Amygdala (tissue), 56 donors: ENCODE measurements at places on chromosomes 3 and 15.

DNA sequence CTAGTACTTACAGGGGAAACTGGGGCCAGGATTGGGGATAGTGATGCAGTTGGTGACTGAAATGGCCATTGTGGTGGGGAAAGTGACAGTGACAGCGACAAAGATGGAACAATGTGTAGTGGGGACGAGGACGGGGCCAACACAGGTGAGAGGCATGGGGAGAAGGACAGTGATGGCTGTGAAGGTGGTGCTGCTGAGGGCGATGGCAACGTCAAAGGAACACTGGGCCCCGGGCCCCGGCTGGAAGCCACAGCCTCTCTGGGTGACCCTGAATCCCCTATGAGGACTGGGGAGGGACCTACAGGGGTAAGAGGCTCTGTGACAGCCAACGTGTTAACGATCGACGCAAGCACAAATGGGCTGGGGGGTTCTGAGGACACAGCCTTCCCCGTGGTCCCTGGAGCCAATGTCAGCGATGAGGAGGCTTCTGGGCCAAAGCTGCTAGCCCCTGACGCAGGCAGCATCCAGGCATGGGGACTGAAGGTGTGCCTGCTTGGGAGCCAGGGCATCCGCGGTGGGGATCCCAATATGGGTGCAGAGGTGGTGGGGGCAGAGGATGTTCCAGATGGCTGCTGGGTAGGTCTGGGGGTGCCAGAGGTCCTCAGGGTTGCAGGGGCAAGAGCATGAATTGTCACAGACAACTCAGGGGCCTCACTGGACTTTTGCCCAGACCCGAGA, 25.2 kb upstream of the GOLGA6C start:
- DNase-seq, result no peak

DNA sequence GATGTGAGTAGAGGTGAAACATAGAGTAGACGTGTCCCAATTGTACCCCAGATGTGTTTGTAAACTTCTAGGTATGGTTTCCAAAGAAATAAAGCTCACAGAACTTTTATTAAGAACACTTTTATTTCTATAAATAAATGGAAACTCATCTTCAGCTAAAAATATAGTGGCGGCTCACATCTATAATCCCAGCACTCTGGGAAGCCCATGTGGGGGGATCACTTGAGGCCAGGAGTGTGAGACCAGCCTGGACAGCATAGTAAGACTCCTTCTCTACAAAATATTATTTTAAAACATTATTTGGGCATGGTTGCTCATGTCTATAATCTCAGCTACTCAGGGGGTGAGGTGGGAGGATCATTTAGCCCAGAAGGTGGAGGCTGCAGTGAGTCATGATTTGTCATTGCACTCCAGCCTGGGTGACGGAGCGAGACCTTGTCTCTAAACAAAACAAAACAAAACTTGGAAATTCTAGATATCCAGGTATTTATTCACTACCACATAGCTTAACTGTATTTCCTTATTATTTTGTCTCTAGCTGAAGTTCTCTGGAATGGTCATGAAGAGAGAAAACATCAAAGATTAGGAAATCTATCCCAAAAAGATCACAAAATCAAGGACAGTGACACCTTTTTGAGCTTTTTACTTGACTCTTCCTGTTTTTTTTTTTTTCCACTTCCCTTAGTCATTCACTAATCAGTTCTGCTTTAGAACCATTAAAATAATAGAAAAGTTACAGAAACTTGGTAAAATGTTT, 258.1 kb downstream of the TIGIT start:
- DNase-seq, result no peak

DNA sequence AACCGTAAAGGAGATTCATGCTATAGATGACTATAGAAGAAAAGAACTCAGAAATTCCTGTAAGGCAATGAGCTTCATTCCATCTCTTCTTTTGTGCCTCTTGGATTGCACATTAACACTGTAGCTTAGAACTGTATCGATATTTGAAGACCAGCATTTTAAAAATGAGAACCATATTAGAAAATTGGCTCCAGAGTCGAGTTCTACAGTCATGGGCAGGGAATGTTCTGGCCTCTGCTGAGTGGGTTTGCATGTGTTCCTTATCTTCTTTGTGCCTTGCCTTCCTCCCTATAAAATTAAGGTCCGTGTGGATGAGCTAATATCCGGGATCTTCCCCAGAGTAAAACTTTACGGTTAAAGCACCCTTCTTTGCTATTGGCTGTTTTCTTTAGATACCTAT, 77.4 kb upstream of the PLCL2 start:
- DNase-seq, result no peak

GRCh38 chr3:182450942-182451787, 342.1 kb upstream of the ATP11B start:
- DNase-seq, result no peak

- no peak for DNase-seq
Observed at GRCh38 chr3:35263477-35263876, 375.8 kb upstream of the ARPP21 start.

DNA sequence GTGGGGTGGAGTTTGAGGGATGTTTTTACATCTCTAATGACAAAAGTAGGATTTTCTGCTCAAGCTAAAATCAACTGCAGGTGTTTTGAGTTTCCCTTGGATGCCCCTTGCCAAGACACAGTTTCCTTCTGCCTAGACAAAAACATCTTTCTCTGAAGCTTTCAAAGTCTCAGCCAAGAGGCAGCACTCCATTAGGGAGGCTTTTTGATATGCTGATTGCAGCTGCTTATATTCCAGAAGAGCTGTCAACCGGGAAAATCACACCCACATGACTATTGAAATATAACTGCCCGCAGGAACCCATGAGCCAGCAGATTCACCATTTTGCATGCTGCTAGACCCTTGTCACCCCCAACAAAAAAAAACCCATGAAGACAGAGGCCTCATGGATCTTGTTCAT, 27.5 kb upstream of the ZNF148 start:
- DNase-seq, result no peak

GRCh38 chr15:43954181-43954621, 127.4 kb downstream of the WDR76 start:
- no peak for DNase-seq

GRCh38 chr15:25893596-25893995, 30.5 kb upstream of the ATP10A start:
- DNase-seq, result no peak

DNA sequence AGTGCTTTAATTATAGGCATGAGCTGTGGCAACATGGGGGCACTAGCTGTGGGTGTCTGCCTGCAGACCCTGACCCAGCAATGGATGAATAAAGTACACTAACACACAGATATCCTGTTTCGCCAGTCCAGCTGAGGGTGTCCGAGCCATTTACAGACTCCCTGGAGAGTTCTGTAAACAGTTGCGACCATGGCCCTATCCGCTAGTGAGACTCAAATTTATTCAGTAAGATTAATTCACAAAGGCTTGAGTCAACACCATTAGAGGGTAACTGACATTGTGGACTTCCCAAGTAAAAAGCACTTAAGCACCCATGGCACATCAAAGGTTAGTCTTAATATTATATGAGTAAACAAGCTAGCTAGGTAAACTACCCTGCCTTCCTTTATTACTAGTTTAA, 161.6 kb downstream of the TBL1XR1 start:
- no peak for DNase-seq

GRCh38 chr15:63094495-63094931, 27.1 kb upstream of the LACTB start:
- DNase-seq, result no peak

DNA sequence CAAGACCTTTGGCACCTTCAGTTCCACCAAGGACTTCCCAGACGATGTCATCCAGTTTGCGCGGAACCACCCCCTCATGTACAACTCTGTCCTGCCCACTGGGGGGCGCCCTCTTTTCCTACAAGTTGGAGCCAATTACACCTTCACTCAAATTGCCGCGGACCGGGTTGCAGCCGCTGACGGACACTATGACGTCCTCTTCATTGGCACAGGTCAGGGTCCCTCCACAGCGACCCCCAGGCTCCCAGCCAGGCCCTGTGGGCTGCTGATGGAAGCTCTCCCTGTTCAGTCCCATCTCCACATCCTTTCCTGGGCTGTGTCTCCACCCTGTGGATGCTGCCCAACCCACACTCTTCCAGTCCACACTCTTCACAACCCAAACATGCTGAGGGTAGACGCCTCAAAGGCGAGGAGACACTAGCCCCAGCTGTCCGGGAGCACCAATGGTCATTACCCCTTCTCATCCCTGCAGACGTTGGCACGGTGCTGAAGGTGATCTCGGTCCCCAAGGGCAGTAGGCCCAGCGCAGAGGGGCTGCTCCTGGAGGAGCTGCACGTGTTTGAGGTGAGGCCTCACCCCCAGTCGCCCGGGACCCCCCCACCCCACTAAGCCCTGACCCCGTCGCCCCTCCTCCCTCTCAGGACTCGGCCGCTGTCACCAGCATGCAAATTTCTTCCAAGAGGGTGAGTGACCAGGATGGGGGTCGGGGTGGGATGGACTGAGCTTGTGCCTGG, 4.3 kb upstream of the LSMEM2 start:
- DNase-seq, result no peak

GRCh38 chr3:194205675-194206133, 69.8 kb downstream of the HES1 start:
- no peak for DNase-seq

- no peak for DNase-seq
Observed at GRCh38 chr3:186985661-186986364, 55.5 kb downstream of the ST6GAL1 start.

DNA sequence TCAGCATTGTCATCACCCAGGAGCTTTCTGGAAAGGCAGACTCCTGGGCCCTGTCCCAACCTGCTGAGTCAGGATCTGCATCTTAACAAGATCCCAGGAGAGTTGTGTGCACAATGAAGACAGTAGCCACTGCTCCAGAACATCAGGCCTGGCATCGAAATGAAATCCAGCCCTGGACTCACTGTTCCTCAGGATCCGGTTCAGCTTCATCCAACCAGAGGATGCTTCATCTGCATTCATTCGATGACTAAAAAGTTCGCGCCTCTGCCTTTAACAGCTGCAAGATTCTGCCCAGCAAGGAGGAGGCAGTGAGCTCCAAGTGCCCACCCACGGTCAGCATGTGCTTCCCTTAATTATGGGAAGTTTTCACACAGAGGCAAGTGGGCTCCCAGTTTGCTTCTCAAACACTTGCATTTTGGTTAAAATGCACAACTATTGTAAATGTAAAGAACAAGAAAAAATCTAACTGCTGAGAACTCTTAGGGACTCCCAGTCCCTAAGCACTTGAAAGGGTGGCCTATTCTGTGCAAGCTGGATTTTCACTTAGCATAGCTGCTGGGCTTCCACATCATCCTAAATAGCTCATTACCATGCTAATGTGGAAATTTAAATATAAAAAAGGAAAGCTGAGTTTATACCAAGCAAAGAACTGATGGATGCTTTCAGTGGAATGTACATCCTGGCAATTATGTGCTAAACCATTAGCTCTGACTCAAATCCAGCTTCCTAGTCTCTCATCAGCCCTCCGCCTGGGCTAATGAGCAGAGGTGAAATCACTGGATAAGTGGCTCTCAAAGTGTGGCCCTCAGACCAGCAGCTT, 25.5 kb upstream of the ESYT3 start:
- DNase-seq, result no peak

GRCh38 chr3:149600634-149601033, 57.2 kb downstream of the WWTR1 start:
- DNase-seq, result no peak

DNA sequence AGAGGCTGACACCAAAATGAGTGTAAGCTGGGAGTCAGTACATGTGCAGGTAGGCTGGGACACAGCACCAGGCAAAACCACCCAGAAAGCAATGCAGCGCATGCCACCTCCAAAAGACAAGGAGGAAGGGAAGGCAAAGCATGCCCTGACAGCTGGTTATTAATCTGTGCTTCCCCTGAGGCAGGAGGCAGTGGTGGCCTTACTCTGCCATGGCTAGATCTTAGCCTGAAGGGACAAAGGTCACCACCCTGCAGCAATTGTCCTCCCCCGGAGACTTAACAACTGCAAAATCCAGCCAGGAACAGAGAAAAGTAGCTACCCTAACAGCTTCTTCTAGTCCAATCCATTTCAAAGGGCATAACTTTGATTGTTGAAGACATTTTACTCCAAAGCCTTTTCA, 73.7 kb downstream of the PLD1 start:
- no peak for DNase-seq

GRCh38 chr15:99426431-99427105, 139.2 kb upstream of the MEF2A start:
- no peak for DNase-seq

GRCh38 chr3:17307482-17307881, 422.7 kb downstream of the PLCL2 start:
- no peak for DNase-seq

- DNase-seq, result no peak
Observed at GRCh38 chr15:101053261-101053660, 134.1 kb downstream of the LRRK1 start.

DNA sequence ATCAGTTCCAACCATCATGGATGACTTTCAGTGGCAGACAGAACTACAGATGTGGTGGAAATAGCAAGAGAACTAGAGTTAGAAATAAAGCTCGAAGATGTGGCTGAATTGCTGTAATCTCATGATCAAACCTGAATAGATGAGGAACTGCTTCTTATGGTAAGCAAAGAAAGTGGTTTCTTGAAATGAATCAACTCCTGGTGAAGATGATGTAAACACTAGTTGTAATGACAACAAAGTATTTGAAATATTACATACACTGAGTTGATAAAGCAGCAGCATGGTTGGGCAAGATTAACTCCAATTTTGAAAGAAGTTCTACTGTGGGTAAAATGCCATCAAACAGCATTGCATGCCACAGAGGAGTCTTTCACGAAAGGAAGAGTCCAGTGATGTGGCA, 131.7 kb upstream of the FAM3D start:
- no peak for DNase-seq

GRCh38 chr3:11845651-11846050, 1.0 kb downstream of the TAMM41 start:
- no peak for DNase-seq

DNA sequence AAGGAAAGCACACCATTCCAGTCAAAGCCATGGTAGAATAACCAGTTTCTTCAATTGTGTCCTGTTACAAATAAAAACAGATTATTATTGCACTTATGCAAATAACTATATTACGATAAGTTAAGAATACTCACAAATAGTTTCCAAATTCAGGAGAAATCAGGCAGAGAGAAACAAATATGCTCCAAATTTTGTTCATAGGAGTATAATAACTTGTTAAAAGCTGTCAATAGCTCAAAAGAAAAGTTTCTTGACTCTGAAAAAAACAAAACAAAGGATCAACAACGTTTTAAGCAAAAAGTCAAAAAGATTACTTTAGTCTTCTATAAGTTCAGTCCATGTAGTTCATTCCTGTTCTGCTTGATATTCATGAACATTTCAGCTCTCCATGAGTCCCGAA, 59.7 kb upstream of the BDH1 start:
- no peak for DNase-seq

- no peak for DNase-seq
Observed at GRCh38 chr3:95424279-95424678, 1361.4 kb downstream of the NSUN3 start.
